ENCODE measurements at places on chromosomes 16 and 17.
A peak's percentile ranks its signal among the peaks of the same experiment; 100 is the strongest.

DNA sequence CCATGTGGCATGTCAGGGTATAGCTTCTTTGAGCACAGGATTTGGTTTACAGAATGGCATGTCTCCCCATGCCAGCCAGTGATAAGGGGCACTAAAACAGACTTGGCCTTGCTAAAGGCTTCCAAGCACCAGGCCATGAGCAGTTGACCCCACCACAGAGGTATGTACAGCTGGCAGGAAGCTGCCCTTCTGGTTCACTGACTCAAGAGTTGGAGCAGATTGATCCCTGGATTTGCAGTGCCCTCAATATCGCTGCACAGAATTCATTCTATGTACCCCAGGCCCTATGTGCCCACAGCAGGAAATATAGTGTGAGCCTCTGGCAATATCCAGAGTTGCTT is 24.3 kb downstream of the HLF start:
- DNase-seq, result no peak

- DNase-seq, result no peak
These were observed 35.9 kb downstream of the CACNA1G start for GRCh38 chr17:50596191-50597037.

- DNase-seq, result no peak
These were observed 6.8 kb downstream of the KCNH6 start for GRCh38 chr17:63529711-63530556.

- no peak for DNase-seq
These were observed 24.6 kb downstream of the VAT1L start for GRCh38 chr16:77812856-77813500.

- DNase-seq, result no peak
These were observed 19.5 kb downstream of the MARVELD3 start for GRCh38 chr16:71645450-71645849.

DNA sequence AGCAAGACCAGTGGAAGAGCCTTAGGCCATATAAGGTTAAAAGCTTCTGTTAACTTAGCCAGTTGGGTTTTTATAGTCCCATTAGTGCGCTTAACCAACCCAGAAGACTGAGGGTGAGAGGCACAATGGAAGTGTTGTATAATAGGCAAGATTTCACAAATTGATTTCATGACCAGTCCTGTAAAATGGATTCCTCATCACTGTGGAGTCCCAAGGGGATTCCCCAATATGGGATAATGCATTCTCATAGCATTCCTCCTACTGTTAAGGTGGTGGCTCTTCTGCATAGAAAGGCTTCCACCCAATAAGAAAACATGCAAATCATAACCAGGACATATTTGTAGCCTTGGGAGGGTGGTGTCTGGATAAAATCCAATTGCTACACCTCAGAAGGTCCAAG is 22.1 kb upstream of the B4GALNT2 start:
- DNase-seq, result no peak

- no peak for DNase-seq
These were observed 52.7 kb upstream of the ZNF469 start for GRCh38 chr16:88329726-88330700.

GRCh38 chr16:24286741-24287405 is 30.7 kb downstream of the CACNG3 start:
- DNase-seq, result no peak

DNA sequence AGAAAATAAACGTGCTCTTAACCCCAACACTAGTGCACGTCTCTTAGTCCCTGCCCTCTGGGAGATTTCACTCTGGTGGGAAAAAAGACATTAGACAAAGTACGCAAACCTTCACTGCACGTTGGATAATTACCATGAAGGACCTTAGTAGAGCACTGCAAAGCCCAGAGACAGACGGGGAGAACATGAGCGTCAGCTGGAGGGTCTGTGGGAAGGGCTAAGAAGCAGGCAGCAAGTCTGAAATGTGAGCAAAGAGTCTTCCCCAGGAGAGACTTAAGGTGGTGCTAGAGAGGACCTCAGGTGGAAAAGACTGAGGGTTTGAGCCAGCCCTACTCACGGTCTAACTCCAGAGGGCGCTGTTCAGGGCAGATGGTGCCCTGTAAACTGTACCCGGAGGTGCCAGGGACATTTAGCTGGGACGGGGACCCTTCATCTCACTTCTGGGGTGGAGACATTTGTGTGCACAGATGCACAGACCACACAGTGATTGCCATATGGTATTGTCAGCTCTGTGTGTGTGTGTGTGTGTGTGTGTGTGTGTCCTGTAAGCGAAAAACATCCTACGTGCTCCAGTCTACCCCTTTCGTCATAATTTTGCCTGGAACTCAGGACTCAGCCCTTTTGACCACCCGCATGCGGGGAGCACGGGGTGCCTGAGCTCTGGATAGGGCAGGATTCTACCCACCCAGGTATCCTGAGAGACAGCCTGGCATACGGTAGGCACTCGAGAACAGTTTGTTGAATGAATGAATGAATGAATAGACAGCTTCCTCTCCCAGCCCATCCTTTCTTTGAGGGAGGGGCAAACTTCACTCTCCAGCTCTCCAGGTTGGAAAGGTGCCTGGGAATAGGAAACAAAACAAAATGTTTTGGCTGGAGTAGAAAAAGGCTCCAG is 10.1 kb upstream of the STAC2 start:
- DNase-seq, result peak; percentile 5

DNA sequence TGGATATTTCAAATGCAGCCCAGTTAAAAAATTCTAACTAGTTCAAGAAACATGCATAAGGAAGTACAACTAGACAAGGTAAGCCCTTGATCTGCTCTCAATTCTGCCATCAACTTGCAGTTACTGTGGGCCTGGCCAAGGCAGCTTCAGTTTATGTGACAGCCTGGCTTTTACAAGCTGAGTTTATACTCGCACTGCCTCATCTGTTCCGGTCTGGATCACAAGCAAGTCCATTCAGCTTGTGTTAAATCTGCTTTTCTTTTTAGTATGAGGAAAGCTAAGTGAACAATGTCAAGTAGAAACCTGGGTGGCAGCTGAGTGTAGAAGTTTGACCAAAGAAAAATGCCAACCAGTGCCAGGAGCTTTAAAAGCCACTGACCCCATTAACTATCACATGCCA is 76.6 kb upstream of the CORO6 start:
- peak; percentile 45 for DNase-seq

- DNase-seq, result no peak
These were observed 10.3 kb downstream of the LYRM1 start for GRCh38 chr16:20910781-20911321.

GRCh38 chr17:11138023-11138422 is 103.0 kb upstream of the SHISA6 start:
- DNase-seq, result no peak

DNA sequence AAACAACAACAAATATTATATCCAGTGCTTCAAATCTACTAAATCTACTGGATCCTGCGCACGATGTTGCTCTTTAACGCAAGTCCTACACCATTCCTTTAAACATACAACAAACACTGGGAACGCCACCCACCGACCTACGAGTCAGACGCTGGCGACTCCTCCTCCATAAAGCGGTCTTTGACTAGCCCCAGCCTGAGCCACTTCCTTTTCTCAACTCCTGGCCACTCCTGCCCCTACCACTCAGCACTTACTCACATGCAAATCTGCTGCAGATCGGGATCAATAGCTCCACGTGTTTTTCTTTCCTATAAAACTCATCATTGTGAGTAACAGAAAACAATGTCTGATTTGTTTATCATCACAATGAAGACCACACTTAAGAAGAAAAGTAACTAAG is 32.8 kb upstream of the MNT start:
- no peak for DNase-seq

DNA sequence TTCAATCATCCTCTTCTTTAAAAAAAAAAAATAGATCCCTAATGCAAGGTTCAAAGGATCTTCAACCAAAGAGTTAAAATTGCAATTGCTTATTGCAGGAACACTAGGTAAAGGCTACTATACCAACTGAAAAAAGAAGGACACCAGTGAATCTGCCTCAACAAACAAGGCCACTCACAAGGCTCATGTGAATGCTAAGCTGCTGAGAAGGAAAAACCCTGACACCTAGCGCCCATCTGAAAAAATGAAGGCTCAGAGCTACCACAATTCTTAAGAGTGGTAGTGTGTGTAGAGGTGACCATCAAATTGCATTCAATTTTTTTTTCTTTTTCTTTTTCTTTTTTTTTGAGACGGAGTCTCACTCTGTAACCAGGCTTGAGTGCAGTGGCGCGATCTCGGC is 201.6 kb upstream of the C17orf78 start:
- peak; percentile 73 for DNase-seq

DNA sequence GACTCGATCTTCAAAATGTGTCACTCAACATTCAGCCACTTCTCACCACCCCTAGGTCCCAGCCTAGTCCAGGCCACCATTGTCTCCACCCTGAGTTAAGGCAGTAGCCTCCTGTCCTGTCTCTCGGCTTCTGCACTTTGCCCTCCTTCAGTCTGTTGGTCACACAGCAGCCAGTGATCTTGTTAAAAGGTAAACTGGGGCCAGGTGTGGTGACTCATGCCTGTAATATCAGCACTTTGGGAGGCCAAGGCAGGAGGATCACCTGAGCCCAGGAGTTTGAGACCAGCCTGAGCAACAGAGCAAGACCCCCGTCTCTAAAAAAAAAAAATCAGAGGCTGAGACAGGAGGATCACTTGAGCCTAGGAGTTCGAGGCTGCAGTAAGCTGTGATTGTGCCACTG is 25.8 kb downstream of the WWP2 start:
- no peak for DNase-seq

DNA sequence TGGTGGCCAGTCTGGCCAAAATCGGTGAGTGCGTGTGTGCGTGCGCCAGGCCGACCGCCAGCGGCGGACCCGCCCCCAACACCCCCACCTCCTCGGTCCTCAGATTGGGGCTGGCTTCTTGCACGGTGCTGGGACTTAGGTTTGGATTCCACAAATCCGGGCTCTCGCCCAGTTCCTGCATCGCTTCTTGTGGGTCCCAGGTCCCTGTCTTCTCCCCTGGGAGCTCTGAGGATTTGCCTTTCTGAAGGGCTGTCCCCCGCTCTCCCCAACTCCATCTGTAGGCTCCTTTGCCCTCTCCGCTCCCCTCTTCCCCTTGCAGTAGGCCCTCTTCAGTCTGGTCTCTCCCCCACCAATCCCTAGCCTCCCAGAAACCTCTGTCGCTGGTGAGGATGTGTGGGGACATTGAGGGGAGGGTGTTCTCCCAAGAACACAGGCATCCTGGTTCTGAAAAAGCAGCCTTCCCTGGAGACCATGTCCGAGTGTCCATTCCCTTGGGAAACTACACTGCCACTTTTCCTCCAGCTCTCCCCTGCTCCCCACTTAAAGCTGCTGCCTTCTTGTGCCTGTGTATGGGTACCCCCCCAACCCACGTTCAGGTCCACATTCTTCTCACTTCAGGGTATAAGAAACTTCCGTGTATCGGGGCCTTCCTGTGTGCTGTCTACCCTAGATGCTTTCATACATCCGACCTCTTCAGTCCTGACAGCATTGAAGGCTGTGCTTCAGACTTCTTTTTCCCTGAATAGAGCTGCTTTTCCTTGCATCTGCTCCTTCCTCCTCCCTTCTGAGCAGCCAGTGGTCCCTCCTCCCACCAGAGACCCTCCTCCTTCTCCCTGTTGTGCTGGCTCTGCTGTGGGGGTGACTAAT is 632 bp downstream of the SLC9A5 start:
- DNase-seq, result no peak

GRCh38 chr17:42803074-42803883 is 4.6 kb downstream of the CNTD1 start:
- DNase-seq, result no peak

DNA sequence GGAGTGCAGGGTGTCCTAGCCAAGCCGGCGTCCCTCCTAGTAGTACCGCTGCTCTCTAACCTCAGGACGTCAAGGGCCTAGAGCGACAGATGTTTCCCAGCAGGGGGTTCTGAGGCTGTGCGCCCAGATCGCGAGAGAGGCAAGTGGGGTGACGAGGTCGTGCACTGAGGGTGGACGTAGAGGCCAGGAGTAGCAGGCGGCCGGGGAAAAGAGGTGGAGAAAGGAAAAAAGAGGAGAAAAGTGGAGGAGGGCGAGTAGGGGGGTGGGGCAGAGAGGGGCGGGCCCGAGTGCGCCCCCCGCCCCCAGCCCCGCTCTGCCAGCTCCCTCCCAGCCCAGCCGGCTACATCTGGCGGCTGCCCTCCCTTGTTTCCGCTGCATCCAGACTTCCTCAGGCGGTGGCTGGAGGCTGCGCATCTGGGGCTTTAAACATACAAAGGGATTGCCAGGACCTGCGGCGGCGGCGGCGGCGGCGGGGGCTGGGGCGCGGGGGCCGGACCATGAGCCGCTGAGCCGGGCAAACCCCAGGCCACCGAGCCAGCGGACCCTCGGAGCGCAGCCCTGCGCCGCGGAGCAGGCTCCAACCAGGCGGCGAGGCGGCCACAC is at the start of gene MMP2:
Gene MMP2, plus strand, starts transcription at position 372 of the 603 bp plus-strand sequence. CDS start 282 bp downstream, outside the sequence.
- peak; percentile 9 for DNase-seq

- no peak for DNase-seq
These were observed 23.4 kb upstream of the RBFOX3 start for GRCh38 chr17:79633993-79634813.

- DNase-seq, result no peak
These were observed 32.6 kb upstream of the ARL6IP1 start for GRCh38 chr16:18833707-18834505.

DNA sequence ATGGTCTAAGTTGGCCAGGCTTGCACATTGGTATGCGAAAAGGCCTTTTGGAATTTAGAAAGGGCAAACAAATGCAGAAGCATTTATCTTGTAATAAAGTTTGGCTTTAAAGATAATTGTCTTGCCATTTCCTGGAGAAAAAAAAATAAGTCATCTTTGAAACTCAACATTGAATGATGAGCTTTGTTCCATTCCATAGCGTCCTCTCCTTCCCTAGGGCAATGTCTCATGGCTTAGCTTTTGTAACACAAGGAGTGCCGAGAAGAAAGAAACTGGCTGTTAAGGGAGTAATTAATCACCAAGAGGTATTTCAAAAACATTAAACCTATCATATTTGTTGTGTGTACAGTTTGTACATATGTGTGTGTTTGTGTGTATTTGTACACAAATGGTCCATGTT is 372.3 kb downstream of the NPIPA8 start:
- no peak for DNase-seq

DNA sequence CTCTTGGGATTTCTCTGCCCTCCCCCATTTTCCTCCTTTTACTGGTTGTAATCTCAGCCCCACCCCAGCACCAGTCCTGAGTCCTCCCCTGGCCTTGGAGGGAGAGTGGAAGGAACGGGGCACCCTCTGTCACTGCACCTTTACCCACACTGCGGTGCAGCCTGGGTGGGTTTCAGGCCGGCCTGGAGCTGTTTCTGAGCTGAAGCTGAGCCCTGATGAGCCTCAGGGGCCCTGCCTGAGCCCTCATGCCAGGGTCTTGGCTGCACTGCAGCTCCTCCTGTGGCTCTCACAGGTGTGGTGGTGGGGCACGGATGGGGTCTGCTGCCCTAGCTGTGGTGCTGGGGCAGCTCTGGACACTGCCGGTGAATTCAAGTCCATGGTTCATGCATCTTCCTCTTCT is 34.5 kb downstream of the RNF213 start:
- no peak for DNase-seq
